Lower lobe of right lung (tissue), 2 donors: ENCODE measurements at places on chromosomes 1 and 21. TPM values are rescaled to one million over a fixed set of nuclear protein-coding genes. Genes with fewer than 3 reads are reported as not detected.

ALX3 gene
- not detected for total RNA-seq

FAM78B gene
- 0.95 TPM for total RNA-seq

- H3K36me3 ChIP-seq: no peaks in the 10 kb centered on the region
Observed at GRCh38 chr1:37175666-37176215, 141.4 kb upstream of the GRIK3 start.

GRCh38 chr1:156308078-156308477 is 9.0 kb upstream of the VHLL start:
- no peaks in the 10 kb centered on the region for H3K27me3 ChIP-seq
- H3K36me3 ChIP-seq: peaks cover 74% of the 10 kb centered on the region
- H3K27ac ChIP-seq: no peak overlapping the region
- H3K4me1 ChIP-seq: no peaks in the 10 kb centered on the region
- no peak overlapping the region for H3K4me3 ChIP-seq
- DNase-seq: no peak

DNA sequence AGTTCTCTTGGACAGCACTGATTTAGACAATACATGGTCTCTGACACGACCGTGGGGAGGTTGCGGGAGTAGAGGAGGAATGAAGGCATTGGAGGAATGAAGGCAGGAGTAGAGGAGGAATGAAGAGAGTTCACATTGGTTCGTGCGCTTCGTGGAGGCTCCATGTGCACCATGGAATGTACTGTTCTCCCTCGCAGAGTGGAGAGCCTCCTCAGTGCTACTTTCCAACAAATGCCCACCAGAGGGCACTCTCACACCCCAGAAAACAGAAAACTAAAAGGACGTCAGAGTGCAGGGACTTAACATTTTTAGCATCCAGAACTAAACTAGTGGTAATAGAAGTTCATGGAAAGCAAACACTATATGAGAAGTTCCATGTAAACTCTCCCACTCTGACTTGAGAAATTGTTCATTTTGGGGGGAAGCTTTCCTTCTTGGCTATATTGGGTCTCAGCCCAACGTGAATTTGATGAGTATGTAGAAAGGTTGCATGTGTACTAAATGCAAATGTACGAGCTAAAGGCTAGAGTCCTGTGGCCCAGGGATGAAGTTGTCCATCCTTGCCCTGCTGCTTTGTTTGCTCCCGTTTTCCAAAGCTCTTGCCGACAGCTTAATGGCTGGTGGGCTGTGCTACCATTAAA is 211.6 kb downstream of the LMX1A start:
- H3K27ac ChIP-seq: no peak overlapping the region
- no peaks in the 10 kb centered on the region for H3K4me1 ChIP-seq
- H3K4me3 ChIP-seq: no peak overlapping the region
- no peaks in the 10 kb centered on the region for H3K36me3 ChIP-seq

DNA sequence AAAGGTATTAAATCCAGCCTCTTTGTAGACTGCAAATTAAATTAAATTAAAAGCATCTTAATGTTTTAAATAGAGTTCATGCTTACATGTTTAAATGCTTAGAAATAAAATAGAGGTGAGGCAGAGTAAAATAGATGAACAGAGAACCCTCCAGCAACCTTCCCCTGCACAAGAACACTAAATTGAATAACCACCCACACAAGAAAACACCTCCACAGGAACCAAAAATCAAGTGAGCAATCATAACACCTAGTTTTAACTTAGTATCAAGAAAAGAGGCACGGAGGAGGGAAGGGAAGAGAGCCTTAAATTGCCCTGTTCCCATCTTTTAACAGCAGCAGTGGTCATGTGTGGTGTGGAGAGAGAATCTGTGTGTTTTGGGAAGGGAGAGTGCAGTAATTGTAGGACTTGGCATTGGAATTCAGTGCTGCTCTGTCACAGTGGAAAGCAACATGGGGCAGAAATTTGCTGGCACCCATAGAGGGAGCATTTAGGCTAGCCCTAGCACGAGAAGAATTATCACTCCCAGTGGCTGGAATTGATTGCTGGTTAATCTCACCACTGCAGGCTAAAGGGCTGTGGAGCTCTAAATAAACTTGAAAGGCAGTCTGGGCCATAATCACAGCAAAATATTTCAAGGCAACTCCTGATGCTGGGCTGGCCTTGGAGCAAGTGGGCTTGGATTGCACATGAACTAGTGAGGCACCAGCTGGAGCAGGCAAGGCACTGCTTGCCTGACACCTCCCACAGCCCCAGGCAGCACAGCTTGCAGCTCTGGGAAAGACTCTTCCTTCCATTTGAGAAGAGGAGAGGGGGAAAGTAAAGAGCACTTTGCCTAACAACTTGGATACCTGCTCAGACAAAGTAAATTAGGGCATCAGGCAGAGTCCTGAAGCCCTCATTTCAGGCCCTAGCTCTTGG is 1478.8 kb downstream of the NCAM2 start:
- H3K4me1 ChIP-seq: no peaks in the 10 kb centered on the region
- H3K36me3 ChIP-seq: no peaks in the 10 kb centered on the region
- DNase-seq: no peak

DNA sequence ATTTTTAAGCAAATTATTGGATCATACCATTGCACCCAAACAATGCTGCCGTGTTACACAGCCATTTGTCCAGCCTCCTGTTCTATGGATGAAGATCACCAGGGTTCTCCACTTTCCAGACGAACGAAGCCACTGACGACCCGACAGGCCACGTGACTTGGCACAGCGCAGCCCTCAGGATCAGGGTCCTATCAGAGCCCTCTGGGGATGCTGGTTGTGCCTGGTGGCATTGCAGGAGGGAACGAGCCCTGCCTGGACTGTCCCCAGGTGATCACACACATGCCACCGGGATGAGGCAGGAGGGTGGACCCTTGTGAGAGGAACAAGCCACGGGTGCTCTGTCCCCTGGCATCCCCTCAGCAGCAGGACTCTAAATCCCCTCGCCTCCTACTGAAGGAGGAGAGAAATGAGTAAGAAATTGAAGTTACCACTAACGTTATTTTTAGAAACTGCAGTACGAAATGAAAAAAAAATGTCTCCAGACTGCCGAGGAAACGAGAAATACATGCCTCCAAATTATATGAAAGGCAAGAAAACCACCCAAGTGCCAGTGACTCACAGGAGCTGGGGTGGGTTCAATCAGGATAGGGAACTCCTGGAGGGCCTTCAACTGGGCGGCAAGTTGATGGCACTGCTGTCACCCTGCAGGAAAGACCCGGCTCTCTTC is 58.7 kb upstream of the PDE9A start:
- peaks cover 9% of the 10 kb centered on the region for H3K4me1 ChIP-seq
- H3K36me3 ChIP-seq: no peaks in the 10 kb centered on the region
- no peak overlapping the region for H3K4me3 ChIP-seq
- no peak overlapping the region for H3K27ac ChIP-seq
